ENCODE measurements at places on chromosomes 4 and X.

DNA sequence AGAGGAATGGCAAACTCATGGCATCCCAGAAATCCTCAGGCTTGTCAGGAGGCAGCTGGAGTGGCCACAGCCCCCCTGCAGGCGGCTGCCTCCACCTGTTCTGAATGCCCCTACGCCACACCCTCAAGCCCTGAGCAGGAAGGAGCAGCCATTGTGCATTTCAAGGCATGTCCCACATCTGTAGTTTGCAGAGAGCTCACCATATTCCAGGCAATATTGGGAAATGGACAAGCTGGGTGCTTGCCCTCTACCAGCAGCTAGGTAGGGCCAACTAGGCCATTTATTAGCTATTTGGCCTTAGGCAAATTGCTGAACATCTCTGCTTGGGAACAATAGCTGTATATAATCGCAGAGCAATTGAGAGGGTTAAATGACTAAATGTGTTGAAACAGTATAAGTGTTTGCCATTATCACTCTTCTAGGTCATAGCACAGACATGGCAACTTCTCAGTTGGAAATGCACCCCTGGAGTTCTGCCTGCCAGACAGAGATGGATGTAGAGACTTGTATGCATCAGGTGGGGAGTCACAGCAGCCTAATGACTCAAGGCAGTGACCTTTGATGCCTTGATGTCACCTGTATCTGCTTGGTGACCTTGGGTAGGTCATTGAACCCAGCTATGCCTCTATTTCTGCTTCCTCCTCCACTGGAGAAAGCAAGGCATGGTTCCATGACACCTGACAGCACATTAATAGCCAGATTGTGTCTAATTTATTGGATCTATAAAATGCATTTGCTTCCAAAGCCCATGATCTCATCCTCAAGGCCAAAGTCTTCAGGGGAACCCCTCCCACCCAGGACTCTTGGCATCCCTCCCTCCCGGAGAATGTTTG, 52.8 kb downstream of the FHDC1 start:
- DNase-seq: no peak

DNA sequence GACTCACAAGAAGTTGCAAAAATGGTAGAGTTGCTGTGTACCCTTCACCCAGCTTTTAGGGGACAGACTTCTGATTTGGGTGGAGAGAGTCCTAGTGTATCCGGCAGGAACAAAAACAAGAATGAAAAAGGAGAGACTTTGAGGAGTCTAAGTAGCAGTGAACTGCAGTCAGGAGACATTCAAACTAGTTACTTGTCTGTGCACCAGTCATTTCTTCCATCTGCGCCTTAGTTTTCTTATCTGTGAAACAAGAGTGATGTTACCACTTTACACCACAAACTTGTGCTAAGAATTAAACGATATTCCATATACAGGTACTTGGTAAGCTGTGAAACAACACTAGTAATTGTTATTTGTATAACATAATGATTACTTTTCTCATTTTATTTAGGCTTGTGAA, 47.3 kb downstream of the SH2D1A start:
- no peak for DNase-seq

GRCh38 chr4:172143605-172144314, 330.6 kb downstream of the GALNTL6 start:
- DNase-seq: no peak

DNA sequence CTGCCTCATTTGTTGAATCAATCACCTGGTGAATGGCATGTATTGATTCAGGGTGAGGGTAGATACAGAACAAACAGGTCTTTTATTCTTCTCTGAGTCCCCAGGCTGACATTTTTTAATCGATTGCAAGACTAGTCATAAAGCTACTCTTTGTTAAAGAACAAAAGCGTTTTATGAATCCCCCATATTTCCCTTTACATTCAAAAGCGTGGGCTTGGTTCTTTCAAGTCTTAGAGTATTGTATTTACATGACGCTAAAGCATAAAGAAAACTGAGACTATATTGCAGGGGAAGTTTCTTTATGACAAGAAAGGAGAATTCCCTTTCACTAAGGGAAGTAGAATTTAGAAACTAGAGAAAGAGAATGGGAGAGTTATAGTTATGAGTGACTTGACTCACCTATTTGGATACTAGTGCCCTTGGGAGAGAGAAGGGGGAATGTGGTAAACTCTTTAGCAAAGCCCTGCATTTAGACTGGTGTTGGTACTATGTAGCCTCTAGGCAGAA, 69.3 kb upstream of the PDE5A start:
- no peak for DNase-seq

- DNase-seq: no peak
These were observed 39.7 kb upstream of the DHRSX start for GRCh38 chrX:2540426-2540947.

DNA sequence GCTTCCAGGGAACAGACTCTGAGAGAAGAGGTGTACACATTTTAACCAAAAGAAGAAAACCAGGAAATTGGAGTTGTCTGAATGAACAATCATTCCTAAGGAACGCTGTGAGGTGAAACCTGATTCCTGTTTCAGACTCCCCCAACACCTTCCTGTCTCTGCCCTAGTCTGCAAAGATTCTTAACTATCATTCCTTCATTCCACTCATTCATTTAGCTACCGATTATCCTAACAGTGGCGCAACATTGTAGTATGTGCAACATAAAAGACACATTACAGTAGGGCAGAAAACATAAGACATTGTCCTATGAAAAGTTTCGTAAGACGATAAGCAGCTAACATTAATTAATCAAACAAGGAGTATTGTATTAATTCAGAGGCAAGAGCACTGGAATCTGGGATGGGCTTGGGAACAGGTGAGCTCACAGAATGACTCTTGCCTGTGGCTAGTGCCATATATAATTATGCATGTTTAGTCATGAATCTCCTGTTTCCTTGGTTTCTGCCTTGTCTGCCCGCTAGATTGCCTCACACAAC, 23.8 kb upstream of the ADH7 start:
- no peak for DNase-seq

DNA sequence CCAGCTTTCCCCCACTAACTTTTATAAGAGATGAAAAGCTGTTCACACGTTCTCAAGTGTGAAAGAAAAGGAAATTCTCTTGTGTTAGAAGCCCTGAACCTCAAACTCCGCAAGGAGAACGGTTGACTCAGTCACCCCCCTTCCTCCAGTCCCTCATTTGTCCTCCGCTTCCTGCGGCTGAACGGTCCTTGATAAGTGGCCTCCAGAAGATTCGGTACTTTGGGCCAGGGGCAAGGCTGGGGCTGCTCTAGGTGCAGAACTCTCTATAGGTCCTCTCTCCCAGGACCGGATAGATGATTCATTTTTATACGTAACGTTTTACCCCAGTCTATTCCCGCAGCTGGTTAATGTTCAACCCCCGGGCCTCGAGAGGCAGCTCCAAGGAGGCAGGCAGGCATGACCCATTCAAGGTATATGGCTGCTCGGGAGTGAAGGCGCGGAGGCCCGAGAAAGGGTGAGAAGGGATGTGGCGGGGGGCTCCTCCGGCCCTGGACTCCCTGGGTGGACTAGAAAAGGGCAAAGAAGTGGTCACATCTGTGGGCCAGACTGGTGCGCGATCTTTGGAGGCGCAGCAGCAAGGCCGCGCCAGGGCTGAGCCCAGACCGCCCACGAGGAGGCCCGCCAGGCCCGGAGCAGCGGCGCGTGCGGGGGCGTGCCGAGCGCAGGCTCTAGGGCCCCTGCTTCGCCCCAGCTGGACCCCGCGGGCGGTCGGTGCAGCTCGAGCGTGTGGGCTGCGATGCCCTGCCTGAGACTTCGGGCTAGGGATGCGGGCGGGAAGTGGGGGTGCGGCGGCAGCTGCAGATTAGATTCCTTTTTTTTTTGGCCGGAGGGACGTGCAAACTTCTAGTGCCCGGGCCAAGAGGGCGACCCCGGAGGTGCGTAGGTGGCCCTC, 11.7 kb downstream of the PITX2 start:
- DNase-seq: no peak

DNA sequence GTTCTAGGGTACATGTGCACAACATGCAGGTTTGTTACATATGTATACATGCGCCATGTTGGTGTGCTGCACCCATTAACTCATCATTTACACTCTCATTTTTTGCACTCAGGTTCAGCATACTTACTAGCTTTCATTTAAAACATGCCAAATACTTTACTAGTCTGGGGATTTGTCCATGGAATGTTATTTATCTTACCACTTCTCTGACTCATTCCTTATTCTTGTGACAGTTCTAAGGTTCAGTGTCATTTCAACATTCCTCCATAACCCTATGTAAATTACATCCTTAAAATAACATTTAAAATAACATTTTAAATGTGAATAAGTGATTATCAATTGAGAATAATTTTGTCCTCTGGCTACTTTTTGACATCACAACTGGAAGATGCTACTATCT, 19.5 kb upstream of the SYTL5 start:
- DNase-seq: no peak

- DNase-seq: peak; percentile 22
These were observed 98.3 kb upstream of the MAML3 start for GRCh38 chr4:140252141-140252741.

- DNase-seq: no peak
These were observed 184.7 kb upstream of the ZCCHC13 start for GRCh38 chrX:74119016-74119910.

- no peak for DNase-seq
These were observed 31.7 kb upstream of the PDLIM3 start for GRCh38 chr4:185566972-185567371.

DNA sequence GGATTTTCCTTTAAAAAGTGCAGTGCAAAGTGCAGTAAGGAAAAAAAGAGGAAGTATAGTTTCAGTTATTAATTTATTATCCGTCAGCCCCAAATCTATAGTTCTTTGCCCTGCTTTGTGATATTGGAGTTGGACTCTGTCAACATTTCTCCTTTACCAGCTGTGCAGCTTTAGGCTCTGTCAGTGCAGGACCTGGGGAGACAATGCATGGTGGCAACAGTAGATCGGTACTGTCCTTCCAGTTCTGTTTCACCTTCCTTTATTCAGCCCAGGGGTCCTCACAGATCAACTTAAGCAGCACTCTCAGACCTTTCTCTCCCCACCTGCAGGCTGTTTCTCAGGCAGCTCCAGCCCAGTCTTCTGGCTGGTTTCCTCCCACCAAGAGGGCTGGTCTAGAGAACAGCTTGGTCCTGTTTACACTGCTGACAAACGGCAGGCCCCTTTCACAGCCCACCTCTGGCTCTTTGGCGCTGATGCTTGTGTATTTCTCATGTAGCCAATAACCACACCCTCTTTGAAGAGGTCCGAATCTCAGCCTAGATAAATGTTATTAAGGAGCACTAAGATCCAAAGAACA, 71.6 kb downstream of the MCUB start:
- DNase-seq: no peak

DNA sequence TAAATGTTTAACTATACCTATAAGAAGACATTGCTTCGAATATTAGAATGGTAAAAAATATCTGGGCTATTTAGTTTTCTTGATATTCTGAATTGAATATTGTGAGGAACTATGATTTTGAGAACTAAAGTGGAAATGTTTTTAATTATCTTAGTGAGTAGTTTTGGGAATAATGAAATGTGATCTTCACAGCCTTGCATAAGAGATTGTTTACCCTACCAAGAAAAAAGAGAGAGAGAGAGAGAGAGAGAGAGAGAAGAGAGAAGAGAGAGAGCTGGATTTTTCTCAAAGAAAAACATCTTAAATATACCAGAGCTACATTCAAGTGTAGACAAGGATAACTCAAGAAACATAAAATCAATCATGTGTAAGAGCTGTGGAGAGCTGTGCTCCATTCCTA, 148.7 kb upstream of the MAD2L1 start:
- DNase-seq: no peak

- no peak for DNase-seq
These were observed 11.2 kb downstream of the CAMK2D start for GRCh38 chr4:113750296-113750695.

DNA sequence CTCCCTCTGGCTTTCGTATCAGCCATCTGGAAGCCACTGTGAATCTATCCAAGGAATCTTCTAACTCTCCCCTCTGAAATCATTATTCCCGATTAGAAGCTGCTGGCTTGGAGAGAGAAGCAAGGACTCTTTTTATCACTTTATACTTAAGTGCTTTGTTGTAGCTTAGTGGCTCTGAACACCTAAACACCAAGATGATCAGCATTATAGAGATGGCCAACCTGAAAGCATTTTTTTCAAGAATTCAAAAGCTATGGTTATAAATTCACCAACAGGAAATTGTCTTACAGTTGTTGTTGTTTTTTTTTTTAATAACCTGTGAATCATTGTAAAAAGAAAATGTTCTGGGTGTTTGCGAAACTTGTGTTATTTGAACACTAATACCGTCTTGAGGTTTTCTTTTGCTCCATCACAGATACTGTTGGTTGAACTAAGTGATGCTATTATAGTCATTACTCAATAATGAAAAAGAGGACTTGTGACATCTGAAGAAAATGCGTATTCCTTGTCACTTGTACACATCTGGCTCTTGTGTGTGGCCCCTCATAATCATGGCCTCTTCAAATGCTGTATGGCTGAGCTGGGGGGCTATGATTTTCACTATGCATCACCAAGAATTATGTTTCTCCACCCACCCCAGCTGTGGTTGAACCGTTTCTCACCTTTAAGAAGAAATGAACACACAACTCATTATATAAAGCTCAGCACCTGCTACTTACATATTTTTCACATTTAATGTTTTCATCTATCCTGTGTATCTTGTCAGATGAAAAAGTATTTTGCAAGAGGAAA, 11.8 kb upstream of the SMIM43 start:
- no peak for DNase-seq

DNA sequence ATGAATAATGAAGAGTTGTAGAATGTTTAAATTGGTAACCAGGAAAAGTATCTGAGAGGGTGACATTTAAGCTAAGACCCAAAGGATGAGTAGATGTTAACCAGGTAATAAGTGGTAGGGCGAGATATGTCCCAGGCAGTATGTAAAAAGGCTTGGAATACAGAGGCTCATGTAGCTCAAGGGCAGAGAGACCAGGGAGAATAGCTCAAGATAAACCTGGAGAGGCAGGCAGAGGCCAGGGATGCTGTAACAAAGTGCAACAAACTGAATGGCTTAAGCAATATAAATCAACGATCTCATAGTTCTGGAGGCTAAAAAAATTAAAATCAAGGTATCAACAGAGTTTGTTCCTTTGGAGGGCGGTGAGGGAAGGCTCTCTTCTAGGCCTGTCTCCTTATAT, 660.8 kb downstream of the KLHL13 start:
- DNase-seq: no peak

GRCh38 chr4:145132511-145133098, 34.5 kb downstream of the ABCE1 start:
- DNase-seq: peak; percentile 52

DNA sequence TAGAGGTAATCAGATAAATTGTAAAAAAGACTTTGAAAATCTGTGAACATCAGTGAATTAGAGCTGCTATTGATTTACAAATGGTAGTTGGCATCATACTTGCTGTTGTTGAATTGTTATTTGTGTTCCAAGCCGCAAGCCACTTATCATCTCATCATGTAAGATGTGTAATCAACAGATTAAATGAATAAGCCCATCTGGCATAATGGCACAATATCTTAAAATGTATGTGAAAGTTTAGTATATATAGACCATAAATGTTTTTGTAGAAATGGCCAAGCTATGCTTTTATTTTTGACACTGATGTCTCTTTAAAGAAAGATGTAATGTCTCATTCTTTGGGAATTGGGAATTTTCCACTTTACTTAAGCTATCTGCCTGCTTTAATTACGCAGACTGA, 682.6 kb upstream of the GNPDA2 start:
- no peak for DNase-seq
